ENCODE measurements at places on chromosomes 12 and 14.
A peak's percentile ranks its signal among the peaks of the same experiment; 100 is the strongest.

DNA sequence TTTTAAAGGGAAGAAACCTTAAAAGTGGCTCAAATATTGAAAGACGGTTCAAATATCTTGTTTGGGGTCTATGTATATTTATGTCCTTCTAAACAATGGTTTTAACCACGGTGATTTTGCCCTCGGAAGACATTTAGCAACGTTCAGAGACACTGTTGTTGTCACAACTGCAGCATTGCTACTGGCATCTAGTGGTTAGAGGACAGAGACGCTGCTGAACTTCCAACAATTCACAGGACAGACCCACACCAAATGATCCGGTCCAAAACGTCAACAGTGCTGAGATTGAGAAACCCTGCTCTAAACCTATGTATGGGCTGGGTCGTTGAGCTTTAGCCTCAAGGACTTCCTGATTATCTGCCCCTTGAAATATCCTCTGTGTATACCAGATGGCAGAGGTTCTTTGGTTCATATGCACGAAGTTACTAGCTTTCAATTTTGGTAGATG is 1.7 kb downstream of the ANGEL1 start:
- DNase-seq, result no peak

DNA sequence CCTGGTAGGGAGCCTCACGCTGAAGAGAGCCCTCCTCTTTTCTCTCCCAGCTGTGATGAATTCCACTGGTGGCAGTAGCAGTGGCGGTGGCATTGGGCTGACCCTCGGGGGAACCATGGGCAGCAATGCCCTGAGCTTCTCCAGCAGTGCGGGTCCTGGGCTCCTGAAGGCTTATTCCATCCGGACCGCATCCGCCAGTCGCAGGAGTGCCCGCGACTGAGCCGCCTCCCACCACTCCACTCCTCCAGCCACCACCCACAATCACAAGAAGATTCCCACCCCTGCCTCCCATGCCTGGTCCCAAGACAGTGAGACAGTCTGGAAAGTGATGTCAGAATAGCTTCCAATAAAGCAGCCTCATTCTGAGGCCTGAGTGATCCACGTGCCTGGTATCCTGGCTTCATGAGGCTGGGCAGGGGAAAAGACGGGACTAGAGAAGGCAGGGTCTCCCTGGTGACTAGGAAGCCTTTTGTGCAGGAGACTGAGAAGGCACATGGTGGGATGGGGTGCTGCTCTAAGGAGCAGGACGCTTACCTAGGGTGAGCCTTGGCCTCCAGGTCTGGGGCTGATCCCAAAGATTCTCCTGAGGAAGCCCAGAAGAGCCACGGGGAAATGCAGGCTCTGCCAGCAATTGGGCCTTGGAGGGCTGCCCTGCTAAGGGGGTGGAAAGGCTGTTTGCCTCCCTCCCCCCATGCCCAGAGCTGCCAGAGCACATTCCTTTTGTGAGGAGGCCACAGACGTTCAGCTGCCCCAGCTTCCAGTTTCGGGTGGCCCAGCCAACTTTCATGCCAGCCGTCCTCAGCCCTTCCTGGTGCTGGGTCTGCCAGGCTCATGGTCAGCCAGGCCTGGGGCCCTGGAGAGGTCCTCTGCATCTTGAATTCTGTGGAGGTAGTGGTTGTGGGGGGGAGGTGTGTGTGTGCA is 15.8 kb downstream of the KRT7 start:
- DNase-seq, result no peak

DNA sequence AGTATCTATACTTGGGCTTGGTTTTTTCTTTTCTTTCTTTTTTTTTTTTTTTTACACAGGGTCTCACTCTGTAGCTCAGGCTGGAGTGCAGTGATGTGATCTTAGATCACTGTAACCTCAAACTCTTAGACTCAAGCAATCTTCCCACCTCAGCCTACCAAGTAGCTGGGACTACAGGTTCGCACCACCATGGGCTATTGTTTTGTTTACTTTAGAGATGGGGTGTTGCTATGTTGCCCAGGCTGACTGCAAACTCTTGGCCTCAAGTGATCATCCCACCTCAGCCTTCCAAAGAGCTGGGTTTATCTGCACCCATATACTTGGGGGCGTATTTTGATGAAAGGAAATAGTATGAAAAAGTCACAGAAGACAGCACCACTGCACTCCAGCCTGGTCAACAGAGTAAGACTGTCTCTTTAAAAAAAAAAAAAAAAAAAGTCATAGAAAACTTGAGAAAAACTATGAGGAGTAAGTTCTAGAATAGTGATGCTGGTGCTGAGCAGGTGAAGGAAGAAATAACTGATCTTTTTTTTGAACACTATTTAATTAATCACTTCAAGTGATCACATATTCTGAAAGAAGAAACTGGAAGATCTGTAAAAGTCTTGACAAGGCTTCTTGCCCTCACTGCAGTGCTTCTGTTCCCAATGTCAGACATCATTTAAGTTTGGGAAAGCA is 53.8 kb upstream of the NPFF start:
- no peak for DNase-seq

DNA sequence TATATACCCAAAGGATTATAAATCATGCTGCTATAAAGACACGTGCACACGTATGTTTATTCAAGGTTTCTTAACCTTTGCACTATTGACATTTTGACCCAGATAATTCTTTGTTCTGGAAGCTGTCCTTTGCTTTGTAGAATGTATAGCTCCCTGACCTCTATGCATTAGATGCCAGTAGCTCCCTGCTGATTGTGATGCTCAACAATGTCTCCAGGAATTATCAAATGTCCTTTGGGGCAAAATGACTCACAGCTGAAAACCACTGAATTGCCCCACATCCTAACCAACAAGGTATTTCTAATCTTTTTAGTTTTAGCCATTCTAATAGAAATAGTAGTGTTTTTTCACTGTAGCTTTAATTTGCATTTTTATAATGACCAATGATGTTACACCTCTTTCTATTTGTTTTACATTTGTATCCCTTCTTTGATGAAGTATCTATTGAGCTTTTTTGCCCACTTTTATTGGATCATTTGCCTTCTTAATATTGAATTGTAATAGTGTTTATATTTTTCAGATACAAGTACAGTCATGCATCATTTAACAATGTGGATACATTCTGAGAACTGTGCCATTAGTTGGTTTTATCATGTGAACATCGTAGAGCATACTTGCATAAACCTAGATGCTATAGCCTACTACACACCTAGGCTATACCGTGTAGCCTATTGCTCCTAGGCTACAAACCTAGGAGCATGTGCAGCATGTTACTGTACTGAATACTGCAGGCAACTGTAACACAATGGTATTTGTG is 10.4 kb upstream of the NOPCHAP1 start:
- no peak for DNase-seq

DNA sequence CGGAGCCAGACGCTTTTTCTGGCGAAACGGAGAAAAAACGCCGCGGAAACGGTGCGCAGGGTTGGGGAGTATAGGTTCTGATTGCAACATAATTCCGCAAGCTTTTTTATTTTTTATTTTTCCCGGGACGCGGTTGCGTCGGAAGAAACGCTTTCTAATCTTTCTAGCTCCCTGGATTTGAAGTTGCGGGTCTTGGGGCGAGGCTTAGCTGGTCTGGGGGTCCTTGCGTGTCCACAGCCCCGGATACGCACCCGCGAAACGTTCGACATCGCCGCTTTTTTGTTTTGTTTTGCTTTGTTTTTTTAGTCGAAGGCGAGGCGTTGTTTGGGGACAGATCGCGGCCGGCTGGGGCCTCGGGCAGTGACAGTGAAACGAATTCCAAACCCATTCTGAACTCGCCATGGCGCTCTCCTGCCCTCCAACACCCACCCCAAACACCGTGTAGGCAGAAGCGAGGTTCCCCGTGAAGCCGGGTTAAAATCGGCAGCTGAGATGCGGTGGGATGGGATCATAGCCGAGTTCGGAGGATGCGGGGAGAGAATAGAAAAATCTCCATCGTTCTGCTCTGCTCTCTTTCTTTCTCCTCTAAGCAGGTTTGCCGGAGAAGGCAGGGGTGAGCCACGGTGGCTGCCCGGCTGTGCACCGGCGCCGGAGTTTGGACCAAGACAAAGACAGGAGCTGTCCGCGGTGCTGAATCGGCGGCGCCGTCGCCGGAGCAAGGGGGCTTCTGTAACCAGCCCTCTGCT is 8.1 kb upstream of the LHX5 start:
- DNase-seq, result no peak

DNA sequence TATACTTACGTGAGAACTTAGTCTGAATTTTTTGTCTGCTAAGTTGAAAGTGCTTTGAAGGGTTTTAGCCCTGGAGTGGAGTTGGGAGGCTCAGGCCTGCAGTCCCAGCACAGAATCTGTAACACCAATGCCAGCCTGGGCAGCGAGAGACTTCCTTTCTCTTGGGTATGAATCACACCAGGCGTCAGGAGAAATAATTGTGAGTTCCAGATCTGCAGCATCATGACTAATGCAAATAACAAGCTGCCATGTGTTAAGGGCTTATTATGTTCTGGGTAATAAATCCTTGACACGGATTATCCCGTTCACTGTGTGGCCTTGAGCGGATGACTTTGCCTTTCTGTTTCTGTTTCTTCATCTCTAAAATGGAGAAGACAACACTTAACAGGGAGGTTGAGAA is 70.6 kb downstream of the B4GALNT3 start:
- DNase-seq, result no peak

DNA sequence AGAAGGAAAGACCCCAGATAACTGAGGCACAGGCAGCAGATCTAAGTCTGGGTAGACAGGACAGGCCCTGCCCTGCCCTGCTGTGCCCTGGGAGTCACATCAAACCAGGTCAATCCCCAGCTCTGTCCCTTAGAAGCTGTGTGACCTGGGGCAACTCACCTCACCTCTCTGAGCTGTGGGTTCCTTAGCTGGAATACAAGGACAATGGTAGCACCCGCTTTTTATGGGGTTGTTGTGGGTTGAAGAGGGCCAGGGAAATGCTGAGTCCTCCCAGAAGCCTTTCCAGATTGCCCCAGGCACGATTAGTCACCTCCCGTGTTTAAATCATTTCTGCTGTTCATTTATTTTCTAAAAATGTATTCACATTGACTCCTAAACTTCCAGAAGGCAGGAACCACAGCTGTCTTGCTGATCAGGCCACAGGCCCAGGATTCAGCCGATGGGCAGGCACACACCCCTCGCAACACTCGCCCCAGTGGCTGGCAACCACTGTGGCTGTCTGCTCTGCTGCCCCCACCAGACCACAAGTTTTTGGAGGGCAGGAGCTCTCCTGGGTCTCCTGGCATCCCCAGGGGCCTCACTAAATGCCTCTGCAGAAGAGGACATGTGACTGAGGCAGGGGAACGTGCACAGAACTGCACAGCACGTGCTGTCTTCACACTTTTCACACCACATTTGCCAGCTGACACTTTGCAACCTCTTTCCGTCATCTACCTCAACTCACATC is 3.0 kb downstream of the SELPLG start:
- DNase-seq, result no peak

DNA sequence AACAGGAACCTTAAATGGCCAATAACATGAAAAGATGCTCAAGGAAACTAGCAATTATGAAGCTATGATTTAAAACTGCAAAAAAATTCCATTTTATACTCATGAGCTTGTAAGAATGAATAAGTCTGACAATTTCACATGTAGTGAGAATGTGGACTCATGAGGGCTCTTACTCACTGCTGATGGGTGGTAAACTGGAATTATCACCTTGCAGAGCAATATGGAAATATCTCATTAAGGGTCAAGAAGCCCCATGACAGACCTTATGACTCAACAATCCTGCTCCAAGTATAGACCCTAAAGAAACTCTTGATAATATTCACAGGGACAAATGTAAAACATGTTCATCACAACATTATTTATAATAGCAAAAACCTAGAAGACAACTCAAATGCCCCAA is 23.5 kb upstream of the SMAGP start:
- DNase-seq, result no peak

DNA sequence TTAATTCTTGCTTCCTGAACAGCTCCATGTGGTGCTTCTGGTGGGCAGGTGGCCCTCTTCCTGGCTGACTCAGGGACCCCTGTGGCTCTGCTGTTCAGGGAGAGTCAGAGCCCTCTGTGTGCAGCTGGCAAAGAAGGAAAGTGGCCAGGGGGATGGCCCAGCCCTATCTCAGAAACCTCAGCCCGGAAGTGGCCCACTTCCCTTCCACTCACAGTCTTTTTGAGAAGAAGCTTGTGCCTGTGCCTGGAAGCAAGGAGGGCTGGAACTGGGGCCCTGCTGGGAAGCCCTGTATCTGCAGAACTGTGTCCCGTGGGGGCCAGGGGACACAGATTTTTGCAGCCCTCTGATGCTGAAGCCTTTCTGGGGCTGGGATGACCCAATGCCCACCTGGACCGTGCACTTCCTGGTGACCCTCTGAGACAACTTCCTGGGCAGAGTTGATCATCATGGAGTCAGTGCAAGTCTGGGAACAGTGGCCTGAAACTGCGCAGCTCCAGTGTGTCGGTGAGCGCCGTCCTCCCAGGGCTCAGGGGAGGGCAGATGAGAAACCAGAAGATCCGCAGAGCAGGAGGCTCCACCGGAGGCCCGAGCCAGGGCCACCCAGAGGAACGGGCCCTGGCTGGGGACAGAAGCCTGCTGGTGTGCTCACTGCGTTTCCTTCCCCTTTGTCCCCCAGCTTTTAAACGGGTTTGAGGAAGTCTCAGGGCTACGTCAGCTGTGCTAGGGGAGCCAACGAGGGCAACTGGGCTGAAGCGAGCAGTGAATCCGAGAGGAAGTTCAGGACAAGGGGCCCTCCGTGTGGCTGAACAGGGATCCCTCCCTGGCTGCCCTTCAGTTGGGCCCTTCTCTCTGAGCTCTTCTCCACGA is 217.4 kb upstream of the RTL1 start:
- DNase-seq, result peak; percentile 3

DNA sequence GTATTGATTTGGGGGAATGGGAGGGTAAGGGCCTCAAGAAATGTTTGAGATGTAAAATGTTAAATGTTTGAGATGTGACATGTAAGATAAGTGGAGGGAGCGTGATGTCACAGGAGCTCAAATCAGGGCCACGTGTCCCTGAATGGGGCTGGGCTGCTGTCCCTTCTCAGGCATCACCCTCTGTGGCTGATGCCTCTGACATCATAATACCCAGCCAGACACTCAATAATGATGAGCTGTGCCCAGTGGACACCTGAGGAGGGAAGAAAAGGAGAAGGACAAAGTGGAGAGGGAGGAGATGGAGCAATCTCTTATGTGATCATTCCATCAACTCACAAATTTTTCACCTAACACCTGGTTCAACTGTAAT is 120.8 kb downstream of the SAMD4A start:
- no peak for DNase-seq

DNA sequence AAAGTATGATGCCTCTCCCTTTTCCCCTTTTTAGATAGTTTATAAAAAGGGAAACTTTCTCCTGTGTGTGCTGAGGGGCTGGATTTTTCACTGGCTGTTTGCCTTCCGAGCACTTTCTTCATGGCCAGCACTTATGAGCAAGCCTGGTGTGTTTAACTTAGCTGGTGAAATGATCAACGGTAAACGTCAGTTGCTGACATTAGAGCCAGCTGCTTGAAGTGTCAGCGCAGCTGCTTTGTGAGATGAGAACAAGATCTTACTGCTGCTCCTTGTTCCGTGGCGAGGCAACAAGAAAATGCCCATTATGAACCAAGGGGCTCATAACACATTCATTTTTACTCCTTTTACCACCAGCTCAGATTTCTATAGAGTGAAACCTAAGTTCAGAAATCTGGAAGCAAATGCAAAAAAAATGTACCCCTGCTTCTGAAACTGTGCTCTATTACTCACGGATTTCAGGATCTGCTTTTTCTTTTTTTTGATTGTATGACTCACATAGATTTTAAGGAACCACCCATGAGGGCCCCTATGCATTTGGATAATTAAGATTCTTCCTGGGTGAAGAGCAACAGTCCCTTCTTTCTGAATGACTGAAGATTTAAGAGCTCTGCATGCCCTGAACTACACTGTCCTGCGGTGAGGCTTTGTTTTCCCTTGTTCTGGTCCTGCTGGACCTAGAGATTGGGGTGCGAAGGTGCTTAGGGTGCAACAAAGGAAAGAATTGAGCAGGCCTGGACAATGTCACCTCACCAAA is 74.3 kb upstream of the CPM start:
- DNase-seq, result no peak

GRCh38 chr12:46609273-46609623 is 216.5 kb downstream of the SLC38A4 start:
- DNase-seq, result no peak
